DMS 273 treated with DMSO at 0.1 percent for 48 hours (cell line): ENCODE measurements at places on chromosomes 2 and 18.

- DNase-seq: no peak
Measured at GRCh38 chr18:3921826-3922225, 471.9 kb downstream of the TGIF1 start.

DNA sequence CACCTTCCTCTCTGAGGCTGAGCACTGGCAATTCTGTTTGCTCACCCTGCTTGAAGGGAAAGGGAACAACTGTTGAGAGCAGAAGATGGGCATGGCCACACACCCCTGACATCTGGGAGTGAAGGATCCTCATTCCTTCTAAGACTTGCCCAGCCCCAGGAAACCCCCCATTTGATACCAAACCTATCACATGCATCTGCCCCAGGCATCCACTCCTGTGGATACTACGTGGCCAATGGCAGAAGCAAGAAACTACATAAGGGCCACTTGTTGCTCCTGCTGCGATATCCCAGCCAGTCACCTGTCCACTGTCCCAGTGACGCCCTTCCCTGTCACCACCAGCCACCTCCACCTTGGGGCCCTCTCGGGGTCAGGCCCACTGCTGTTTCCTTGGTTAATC is 185.2 kb downstream of the SMAD2 start:
- no peak for DNase-seq

DNA sequence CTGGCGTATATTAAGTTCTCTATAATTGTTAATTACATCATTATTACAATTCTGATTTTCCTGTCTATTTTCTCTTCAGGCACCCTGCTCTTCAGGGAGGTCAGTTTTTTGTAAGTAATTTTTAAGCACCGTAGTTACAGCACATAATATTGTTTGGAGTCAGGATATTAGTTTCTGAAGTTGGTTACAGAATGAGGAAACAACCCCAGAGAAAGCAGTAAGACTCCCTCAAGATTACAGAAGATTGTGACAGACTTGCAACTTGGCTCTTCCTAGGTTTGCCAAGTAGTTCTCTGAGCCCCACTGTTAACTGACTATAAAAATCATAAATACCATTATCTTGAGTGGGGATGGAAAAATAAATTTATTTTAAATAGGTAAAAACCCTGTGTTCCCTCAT is 921 bp downstream of the RPE start:
- no peak for DNase-seq

DNA sequence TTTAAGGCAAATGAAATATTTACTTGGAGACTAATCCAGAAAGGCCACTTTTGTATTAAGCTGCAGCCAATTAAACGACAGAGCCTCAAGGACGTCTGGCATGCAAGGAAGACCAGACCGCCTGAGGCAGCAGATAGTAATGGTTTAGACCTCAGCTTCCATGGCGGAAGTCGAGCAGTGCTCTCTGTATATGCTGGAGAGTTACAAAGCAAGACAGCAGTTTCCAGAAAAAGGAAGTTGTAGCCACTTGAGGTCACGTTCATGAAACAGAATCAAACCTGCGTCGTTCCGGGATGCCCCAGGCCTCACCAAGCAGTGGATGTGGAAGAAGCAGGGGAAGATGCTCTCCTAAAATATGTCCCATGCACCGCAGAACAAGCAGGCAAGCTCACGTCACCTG is 142.0 kb downstream of the PTGR3 start:
- no peak for DNase-seq

DNA sequence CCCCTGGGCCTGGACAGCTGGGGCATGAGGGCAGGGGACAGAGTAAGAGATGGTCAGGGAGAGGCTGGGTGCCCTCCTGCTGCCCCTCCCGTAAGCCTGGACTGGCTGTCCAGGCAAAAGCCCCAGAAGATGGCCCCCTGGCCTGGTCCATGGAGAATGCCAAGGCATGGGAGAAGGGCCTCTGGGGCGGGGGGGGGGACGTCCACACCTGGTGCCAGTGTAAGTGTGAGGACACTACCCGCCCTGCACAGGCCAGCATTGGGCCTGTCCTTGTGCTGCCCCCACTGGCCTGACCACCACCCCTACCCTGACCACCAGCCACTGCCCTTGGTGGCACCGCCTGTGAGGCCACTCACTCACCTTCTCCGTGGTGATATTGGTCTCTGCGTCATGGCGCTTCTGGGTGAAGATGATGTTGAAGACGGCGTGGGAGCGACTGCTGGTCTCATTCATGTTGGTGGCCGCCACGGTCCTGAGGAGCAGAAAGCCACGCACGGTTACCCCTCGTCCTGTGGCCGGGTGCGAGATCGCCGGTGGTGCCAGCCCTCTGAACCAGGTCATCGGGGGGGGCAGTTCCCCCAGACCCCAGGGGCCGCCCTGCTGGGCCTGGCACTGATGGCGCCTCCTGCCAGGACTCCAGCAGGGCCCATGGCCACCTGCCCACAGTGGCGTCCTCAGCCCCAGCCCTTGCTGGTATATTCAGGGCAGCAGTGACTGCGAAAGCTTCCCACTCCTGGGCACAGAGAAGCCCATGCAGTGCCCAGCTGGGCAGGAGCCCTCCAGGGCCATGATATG is 35.2 kb downstream of the KIF1A start:
- no peak for DNase-seq

DNA sequence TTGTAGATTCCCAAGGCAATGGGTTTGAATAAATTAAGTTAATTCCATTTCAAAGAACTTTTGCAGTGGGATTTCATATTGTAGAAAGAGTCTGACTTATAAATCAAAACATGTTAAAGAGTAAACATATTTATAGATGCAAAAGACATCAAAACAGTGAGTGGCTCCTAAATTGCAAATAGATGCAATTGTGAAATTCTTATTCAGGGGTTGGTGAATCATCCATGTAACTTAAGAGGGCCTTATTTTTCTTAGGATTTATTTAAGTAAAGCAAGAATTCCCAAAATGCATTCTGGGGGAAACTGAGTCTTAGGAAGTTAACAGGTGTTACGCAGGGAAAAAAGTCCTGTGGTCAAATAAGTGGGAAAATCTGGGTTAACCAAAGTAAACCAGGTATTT is 11.3 kb downstream of the TANC1 start:
- no peak for DNase-seq

GRCh38 chr18:45637546-45638327 is 22.5 kb downstream of the SLC14A2 start:
- DNase-seq: no peak

- no peak for DNase-seq
Measured at GRCh38 chr2:69022548-69022947, 9.6 kb downstream of the ANTXR1 start.

GRCh38 chr2:42879121-42879705 is 86.8 kb upstream of the HAAO start:
- no peak for DNase-seq

DNA sequence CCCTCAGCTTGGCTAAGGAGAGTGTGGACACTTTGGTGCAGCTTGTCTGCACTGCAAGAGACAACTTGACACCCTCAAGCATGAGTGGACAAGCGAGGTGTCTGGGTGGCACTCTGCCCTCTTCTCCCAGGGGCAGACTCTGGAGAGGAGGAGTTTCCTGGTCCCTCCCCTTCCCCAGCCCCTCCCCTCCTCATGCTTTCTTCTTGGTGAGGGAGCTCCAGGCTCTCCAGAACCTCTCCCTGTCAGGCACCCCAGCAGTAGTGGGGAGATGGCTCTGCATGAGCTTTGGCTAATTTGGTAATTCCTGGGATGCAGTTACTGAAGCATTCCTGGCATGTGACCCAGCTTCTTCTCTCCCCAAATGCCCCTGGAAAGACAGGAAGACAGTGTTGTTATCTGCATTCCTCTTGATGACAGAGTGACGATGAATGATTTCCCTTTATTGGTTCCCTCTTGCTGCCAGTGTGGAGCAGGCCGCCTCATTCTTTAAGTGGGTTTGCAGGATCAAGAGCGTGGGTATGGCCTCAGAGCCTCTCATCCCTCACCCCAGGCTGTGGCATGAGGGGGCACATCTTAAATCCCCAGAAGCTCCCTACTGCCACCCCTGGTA is 89.2 kb downstream of the STPG4 start:
- DNase-seq: no peak
